Right ventricle myocardium superior (tissue), 1 donor: ENCODE measurements at places on chromosomes 4 and X. TPM values are rescaled to one million over a fixed set of nuclear protein-coding genes. Genes with fewer than 3 reads are reported as not detected.

APLN gene
- total RNA-seq: 15.4 TPM

ZCCHC18 gene
- total RNA-seq: 0.65 TPM

ADH1C gene
- 6.9 TPM for total RNA-seq

GK gene
- total RNA-seq: 9.1 TPM

PPP2R2C gene
- total RNA-seq: 8.1 TPM

AREG gene
- 0.75 TPM for total RNA-seq

CSN3 gene
- not detected for total RNA-seq

FAT1 gene
- 48.0 TPM for total RNA-seq

SCRG1 gene
- 0.08 TPM for total RNA-seq

GLOD5 gene
- total RNA-seq: not detected

PSAPL1 gene
- total RNA-seq: not detected

SOD3 gene
- 62.4 TPM for total RNA-seq

USP17L30 gene
- total RNA-seq: not detected

DMD gene
- total RNA-seq: 135 TPM

UGT8 gene
- total RNA-seq: 0.05 TPM

SPACA5 gene
- total RNA-seq: not detected

CLCN5 gene
- 1.2 TPM for total RNA-seq

PABPC1L2B gene
- not detected for total RNA-seq

CPLX1 gene
- total RNA-seq: 4.3 TPM

DRD5 gene
- not detected for total RNA-seq

KLKB1 gene
- total RNA-seq: 1.2 TPM

EIF4E gene
- 50.3 TPM for total RNA-seq

TFE3 gene
- total RNA-seq: 19.3 TPM

CRMP1 gene
- total RNA-seq: 1.2 TPM

RAB33A gene
- 0.24 TPM for total RNA-seq

WNK3 gene
- 0.89 TPM for total RNA-seq

GAGE2A gene
- not detected for total RNA-seq

PRSS12 gene
- total RNA-seq: not detected

LEF1 gene
- total RNA-seq: 0.51 TPM

SHOX gene
- not detected for total RNA-seq
